ENCODE measurements at places on chromosomes 7 and 10.
A peak's percentile ranks its signal among the peaks of the same experiment; 100 is the strongest.

DNA sequence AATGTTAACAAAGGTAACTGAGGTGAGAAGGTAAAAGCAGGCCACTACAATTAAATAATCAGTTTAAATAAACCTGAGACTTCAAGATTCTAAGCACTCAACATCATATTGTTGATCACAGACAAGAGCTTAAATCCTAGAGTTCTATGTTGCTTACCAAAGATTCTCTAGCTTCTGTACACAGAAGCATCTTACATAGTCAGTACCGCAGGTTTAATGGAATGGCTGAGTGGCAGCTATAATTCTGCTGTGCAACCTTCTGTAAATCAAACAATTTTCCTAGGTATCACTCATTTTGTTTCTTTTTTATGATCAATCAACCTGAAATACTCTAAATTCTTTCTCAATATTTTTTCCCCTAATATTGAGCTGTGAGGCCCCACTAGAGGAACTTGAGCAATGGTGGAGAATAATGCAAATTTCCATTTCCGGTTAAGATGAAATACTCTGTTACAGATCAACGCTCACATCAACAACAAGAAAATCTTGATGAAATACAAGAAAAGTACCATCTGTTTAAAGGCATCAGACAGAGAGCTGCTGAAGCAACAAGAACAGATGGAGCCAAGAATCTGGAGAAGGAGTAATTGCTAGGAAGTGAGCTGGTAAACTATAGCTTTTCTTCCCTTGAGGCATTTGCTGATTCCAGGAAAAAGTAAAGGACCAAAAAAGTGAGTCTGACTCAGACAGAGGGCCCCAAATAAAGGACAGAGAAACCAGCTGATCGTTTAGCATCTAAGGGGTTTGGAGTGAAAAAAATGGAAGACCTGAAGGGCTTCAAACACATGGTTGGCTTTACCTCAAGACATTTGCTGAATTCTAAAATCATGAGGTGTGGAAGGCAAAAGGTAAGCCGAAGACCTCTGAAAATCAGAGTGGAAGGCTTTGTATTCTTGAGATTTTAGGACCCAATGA is 22.6 kb downstream of the PNPLA8 start:
- DNase-seq, result no peak

- DNase-seq, result no peak
These were observed 80.7 kb downstream of the ZNF365 start for GRCh38 chr10:62454687-62455397.

- no peak for DNase-seq
These were observed 220.4 kb downstream of the TMEM26 start for GRCh38 chr10:61232780-61233179.

DNA sequence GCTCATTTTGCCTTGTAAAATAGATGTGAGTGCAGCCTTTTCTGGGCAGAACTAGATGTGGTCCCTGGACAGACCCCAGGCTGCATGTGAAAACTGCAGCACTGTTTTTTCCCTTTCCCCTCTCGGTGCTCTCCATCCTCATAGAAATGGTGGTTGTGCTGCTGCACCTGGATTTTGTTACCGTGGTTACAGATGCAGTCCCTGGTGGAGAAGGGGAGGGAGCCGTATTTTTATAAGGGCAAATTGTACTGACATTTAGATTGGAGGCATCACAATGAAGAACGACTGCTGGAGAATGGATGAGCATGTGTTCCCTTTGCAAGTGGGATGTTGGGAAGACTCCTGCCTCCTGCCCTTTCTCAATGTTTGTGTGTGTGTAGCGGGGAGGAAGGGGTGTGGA is 469.9 kb downstream of the CCSER2 start:
- DNase-seq, result no peak

- no peak for DNase-seq
These were observed 9.7 kb downstream of the GBX1 start for GRCh38 chr7:151157645-151158329.

DNA sequence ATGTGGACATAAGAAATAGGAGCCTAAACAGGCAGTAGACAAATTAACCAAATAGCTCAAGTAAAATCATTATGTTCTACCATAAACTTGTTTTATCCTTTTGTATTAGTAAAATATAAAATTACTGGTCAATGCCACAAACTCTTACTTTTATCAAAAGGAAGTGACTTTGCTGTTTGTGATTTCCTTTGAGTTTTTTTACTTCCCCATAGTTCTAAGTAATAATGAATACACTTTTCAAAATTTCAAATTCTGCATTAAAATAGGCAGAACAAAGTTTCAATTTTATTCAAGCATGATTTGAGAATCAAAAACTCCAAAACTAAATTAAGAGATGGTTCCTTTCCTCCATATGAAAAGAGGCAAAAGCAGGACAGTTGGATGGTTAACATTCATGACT is 139.7 kb upstream of the ABCB5 start:
- no peak for DNase-seq

- no peak for DNase-seq
These were observed 61.2 kb upstream of the YAE1 start for GRCh38 chr7:39504963-39505362.

DNA sequence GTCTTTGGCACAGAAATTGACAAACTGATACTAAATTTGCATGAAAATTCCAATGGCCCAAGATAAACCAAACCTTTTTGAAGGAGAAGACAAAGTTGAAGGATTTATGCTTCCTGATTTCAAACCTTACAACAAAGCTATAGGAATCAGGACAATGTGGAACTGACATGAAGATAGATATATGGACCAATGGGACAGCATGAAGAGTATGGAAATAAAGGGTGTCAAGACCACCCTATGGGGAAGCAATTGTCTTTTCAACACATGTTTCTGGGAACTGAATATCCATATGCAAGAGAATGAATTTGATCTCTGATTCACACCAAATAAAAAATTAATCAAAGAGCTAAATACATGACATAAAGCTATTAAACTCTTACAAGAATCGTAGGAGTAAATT is 77.2 kb upstream of the ADARB2 start:
- DNase-seq, result no peak

DNA sequence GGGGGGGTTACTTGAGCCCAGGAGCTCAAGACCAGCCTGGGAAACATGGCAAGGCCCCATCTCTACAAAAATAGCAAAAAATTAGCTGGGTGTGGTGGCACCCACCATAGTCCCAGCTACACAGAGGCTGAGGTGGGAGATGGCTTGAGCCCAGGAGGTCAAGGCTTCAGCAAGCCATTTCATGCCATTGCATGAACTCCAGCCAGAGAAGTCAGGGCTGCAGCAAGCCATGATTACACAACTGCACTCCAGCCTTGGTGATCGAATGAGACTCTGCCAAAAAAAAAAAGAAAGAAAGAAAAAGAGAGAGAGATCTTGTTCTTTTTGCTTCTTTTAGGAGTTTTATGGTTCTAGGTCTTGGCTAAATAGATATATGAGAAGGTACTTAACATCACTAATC is 200.2 kb upstream of the PHYHIPL start:
- no peak for DNase-seq

DNA sequence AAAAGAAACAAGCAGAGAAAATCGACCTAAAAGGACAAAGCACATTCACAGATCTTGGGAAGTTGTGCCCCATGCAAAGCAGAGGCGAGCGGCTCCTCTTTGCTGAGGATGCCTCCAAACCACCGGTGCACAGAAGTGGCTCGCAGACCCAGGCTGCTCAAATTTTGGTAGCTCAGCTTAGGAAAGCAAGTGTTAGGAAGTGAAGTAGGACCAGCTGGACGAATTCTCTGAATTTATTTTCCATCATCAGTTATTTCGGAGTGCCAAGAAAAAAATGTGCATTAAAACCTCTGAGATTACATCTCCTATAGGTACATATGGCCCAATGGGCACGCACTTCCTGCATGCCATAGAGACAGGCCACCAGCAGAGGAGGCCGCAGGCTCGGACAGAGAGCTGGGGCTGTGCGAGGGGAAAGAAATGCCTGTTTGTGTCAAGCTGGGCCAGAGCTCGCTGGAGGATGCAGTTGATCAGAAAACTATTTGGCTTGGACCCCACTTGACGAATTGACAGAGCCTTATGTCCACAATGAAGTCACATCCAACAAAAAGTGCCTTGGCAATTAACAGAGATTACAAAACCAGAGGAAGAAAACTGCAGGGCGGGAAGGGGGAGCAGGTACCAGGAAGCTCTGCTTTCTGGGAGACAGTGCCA is 122.3 kb upstream of the LYZL2 start:
- DNase-seq, result peak; percentile 76

DNA sequence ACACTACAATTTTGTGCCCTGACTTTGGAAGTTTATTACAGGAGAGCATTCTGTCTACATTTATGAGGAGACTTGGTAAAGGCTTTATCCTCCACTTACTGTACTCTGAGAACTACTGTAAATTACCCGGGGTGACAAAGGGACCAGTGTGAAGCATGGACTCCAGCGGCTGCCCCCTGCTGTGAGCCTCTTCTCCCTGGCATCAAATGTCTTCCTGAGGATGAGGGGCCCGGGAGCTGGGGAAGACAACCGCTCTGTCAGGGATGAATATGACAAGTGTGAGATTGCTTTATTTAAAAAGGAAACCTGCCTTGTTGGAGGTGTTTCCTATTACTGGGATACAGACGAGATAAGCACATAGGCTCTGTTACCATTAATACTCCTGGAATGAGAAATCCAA is 714.8 kb downstream of the CCSER2 start:
- DNase-seq, result no peak
